ENCODE measurements at places on chromosomes 1 and 21.

GRCh38 chr1:59272507-59272906 lies 24.4 kb upstream of the FGGY start:
- DNase-seq = no peak

DNA sequence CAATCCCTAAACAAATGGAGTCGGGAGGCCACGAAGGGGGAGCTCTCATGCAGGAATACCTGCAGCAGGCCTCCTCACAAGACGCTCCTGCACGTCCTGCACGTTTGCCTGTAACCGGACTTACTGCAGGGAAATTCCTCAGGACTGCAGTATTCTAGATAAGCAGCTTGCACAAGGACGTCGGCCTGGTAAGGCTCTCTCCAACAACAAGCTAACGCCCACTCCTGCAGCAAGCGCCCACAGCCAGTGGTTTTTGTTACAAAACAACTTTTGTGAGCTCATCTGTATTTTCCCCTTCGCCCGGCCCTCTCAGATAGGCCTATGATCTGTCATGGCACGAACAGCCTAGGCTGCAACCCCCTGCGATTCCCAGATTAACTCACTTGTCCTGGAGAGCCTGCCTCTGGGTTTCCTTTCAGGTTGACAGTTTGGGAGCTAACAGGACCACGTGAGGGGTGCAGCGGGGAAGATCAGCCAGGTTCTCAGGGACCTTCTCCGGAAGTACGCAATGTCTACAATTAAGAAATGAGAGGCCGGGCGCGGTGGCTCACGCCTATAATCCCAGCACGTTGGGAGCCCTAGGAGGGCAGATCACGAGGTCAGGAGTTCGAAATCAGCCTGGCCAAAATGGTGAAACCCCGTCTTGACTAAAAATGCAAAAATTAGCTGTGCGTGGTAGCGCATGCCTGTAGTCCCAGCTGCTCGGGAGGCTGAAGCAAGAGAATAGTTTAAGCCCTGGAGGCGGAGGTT lies 921 bp upstream of the MIB2 start:
- no peak for DNase-seq

DNA sequence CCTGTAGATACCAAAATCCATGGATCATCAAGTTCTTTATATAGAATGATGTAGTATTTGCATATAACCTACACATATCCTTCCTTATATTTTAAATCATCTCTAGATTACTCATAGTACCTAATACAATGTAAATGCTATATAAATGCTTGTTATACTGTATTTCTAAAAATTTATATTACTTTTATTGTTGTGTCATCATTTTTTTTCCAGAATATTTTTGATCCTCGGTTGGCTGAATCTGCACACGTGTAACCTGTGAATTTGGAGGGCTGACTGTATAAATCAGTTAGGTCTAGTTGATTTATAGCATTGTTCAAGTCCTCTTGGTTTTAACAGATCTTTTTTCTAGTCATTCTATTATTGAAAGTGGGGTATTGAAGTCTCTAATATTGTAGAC lies 23.3 kb downstream of the OBSCN start:
- DNase-seq = no peak

DNA sequence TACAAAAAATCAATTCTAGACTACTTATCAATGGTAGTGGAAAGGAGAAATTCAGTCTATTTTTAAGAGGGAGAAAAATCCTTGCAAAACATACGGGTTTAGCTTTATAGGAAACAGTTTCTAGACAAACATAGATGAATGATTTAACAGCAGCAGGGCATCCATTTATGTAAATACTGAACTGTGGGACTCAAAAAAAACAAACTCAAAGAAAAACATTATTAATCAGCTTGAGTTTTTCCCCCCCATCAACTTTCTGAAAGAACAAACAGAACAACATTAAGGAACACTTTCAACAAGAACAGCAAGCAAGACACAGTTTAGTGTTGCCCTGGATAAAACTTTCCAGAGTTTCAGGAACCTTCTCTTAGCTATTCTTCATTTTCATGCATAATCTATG lies 147.3 kb upstream of the KCNK2 start:
- no peak for DNase-seq

DNA sequence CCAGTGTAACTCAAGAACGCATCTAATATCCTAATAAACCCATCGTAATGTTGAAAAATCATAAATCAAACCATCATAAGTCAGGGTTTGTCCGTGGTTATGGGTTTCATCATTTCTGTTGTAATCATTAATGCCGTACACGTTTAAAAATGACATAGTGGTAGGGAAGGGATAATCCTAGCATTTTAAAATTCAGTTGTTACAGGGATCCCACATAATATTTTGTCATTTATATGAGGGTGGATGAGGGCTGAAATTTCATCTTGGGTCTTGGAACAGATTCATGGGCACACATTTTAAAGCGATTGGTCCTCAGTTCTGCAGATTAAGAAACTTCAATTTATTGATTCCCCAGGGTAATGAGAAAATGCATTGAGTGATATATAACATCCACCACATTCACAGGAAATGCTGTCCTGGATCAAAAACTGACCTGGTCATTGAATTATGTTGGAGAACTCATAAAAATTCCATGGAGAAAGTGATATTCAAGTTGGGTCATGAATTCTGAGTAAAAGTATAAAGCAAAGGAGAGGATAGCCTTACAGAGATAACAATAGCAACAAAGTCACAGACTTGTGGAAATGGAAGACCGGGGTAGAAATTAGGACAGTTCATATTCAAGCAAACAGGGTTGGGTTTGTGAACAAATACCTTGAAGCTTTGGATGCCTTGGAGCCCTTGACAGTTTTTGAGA lies 1527.3 kb upstream of the TPTE start:
- no peak for DNase-seq

- DNase-seq = peak; percentile 55
Measured at GRCh38 chr1:150922519-150922975, 3.6 kb upstream of the SETDB1 start.

- no peak for DNase-seq
Measured at GRCh38 chr21:21897275-21897883, 899.2 kb downstream of the NCAM2 start.

- no peak for DNase-seq
Measured at GRCh38 chr1:155696524-155696923, 7.6 kb downstream of the DAP3 start.

GRCh38 chr1:228765168-228765946 lies 30.1 kb downstream of the RHOU start:
- no peak for DNase-seq

- no peak for DNase-seq
Measured at GRCh38 chr1:182279724-182280503, 111.7 kb downstream of the GLUL start.

- DNase-seq = no peak
Measured at GRCh38 chr1:25529518-25530185, 13.8 kb upstream of the LDLRAP1 start.

- DNase-seq = no peak
Measured at GRCh38 chr1:24319962-24320361, 805 bp downstream of the GRHL3 start.

GRCh38 chr1:56065729-56066128 lies 513.6 kb downstream of the PLPP3 start:
- DNase-seq = no peak

GRCh38 chr1:30728832-30729638 lies 5.7 kb upstream of the MATN1 start:
- DNase-seq = no peak

DNA sequence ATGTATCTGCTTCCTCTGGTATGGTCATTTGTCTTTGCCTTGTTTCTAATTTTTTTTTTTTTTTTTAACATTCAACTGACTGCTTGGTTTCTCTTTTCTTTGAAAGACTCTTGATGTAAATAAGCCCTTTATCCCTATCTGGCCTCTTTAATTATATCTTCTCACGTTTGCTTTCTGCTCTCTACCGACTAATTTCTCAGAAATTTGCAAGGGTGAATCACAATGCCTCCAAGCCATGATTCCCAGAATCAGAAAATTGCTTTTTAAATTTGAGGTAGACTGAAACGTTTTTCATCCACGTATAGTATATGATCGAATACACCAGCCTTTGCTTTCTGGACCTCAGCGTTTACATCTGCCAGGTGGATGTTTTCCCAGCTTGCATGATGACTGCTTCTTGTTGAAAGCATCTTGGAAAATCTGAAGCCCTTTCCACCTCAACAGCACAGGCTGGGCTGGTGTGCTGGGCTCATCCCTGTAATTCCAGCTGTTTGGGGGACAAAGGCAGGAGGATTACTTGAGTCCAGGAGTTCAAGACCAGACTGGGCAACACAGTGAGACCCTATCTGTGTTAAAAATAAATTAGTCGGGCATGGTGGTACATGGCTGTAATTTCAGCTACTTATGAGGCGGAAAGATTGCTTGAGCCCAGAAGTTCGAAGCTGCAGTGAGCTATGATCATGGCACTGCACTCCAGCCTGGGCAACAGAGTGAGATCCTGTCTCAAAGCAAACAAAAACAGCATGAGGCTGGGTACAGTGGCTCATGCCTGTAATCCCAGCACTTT lies 35.0 kb upstream of the GPR137B start:
- DNase-seq = no peak

- DNase-seq = no peak
Measured at GRCh38 chr1:64956733-64957441, 9.5 kb downstream of the JAK1 start.

- no peak for DNase-seq
Measured at GRCh38 chr1:2275796-2276536, 47.8 kb downstream of the SKI start.

DNA sequence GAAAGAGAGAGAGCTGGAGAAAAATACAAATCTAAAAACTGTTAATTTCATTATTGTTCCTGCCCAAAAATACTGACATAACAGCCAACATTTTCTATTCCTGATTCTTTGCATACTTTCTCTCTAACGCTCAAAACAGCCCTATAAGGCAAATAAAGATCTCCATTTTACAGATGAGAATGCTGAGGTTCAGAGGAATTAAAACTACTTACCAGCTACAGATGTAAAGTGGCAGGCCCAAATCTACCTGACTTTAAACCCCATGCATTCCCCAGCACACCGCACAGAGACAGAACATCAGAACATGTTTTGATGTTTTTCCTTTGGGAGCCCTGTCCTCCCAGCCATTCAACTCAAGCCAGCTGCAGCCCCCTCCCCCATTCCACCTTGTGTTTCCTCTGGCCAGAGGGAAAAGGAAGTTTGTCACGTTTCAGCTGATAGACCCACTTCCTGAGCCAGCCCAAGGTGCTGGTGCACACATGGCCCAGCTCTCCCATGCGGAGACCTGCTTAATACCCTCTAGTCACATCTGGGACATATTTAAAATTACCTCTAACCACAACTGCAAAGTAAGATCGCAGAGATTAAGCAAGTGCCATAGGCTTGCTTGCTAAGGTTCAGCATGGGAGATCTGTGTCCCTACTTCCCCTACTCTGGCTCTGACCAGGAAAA lies 133.1 kb upstream of the NFIA start:
- DNase-seq = no peak

- DNase-seq = no peak
Measured at GRCh38 chr1:59596956-59597355, 217.8 kb upstream of the HOOK1 start.

- no peak for DNase-seq
Measured at GRCh38 chr1:101028466-101028865, 2.9 kb upstream of the DPH5 start.

DNA sequence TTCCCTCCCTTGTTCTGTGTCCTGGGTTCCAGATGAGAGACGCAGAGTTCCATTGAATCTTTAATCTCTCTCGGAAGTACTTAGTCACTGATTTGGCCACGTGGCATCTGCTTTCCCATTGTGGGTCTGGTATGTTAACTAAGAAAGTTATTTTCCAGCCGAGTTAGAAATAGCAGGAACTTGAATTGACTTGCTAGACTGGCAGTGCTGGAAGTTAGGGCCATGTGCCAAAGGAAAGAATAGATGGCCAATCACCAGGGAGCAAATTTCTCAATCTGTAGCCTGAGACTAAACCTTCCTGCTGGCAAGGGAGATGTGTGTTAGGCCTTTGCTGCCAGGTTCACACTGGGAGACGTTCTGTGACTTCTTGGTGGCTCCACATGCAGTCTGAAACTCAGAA lies 24.2 kb upstream of the SLFNL1 start:
- no peak for DNase-seq

DNA sequence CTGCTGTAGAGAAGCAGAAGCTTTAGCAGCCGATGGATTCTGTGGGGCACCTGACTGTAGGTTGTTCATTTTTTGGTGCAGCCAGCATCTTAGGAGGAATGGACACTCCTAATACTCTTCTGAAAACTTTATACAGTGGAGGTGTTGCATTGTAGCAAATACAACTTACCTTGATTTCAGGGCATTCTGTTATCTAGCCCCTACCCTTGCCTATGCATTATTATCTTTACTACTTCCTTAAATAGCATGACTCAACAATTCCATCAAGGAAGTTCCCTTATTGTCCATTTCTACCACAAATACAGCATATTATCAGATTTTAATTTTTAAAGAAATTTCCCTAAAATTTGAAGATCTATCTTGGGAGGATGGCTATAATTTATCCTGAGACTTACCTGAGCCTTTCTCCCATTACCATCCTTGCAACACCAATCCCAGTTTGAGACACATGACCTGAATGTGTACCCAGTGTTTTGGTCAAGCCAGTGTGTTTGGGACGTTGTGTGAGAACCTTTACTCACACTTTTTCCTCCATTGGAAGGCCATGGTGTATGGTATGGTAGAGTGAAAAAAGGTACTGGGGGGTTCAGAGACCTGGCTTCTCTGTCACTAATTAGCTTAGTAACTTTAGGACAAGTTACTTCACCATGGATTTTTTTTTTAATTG lies 9.2 kb downstream of the POU2F1 start:
- DNase-seq = no peak

DNA sequence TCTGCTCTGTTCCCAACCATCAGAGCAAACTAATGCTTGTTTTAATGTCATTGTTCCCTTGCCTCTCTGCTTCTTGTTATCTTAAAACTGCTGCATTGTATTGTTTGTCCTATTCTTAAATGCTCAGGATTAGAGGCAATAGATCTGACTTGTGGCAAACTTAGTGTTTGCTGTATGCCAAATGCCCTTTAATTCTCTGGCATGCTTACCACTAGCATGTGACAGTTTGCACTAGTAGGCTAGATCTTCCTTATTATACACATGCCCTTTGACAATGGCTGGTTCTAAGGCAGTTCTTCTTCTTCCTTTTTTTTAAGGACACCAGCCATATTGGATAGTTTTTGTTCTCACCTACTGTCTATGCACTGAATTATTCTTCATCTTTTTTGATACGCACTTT lies 30.1 kb downstream of the PALMD start:
- DNase-seq = no peak
